NCI-H446 (cell line): ENCODE measurements at places on chromosomes 2 and 18.

DNA sequence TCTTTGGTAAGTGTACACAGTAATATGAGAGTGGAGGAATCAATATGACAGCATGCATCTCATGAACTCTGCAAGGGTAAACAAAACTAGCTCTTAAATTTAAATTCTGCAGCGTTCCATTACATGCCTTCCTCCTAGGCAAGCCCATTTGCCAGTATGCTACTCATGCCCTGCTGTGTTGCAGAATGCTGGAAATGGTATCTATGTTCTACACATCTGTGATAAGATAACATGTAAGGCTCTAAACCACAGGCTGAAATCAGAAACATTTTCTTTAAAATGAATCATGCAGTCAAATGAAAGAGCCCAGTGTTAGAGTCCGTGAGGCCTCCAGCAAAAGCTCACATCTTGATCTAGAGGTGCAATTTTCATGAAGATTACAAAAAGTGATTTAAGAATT lies 112.8 kb upstream of the FN1 start:
- DNase-seq: no peak

- DNase-seq: no peak
Measured at GRCh38 chr2:17482651-17483050, 35.6 kb downstream of the RAD51AP2 start.

DNA sequence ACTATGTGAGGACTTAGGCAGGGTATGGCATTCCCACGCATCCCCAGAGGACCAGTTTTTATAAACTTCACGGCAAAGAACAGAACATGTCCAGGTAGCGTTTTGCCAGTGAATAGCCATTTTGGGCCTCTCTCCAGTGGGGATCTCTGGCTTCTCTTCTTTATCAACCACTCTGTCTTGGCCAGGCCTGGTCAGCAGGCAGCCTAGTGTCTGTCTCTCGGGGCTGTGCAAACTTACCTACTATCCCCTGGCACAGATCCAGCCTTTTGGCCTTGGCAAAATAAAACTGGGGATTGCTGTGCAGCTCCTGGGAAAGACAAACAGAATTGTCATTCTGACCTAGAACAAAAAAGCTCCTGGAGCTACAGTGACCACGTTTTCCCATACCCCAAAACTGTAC lies 14.5 kb downstream of the CAPN14 start:
- no peak for DNase-seq

DNA sequence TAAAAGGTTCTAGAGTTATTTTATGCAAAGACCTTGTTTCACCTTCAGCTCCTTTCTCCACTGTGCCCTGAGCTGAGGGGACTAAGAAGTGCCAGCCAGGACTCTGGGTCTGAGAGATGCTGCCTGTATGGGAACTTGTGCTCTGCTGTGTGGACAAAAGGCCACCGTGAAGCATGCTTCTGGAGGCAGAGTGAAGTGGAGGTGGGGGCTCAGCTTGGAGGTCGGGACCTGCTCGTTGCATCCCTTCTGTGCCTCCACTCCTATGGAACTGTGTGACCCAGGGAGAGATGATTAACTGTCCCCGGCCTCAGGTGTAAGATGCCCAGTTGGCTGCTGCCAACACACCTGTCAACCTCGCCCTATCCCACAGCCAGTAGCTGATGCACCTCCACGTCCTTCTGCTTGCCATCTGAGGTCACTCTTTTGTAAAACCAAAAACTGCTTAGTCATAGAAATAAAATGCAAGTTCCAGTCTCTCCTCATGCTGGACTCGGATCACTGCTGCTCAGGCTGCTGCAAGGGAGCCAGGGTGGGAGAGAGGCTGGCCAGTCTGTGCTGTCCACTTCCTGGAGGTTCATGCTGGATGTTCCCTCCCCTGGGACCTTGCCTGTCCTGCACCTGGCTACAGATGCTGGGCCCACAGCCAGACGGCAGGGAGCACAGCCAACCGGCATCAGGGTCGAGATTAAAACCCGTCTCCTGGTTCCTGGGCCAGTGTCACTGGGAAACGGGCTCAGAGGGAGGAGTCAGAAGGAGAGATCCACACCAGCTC lies 113.2 kb downstream of the ACKR3 start:
- no peak for DNase-seq

DNA sequence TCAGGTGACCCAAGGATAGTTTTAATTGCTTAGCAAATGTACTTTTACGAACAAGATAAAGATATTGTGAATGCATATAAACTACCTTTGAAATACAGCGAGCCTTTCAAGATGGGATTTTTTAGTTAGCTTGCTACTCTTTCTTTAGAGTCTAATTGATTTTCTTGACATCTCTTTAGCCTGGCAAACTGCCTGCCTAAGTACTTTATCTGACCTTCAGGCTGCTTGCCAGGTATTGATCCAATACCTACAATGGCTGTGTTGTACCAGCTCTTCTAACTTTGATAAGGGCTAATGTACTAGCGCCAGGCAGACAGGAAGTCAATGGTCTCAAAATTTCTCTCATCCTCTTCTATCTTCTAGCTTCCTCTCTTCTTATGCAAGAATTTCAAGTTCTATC lies 414.4 kb upstream of the ACVR2A start:
- no peak for DNase-seq

- DNase-seq: no peak
Measured at GRCh38 chr18:46809145-46809544, 52.3 kb upstream of the ST8SIA5 start.

GRCh38 chr2:223723954-223724411 lies 113.4 kb downstream of the AP1S3 start:
- DNase-seq: no peak

DNA sequence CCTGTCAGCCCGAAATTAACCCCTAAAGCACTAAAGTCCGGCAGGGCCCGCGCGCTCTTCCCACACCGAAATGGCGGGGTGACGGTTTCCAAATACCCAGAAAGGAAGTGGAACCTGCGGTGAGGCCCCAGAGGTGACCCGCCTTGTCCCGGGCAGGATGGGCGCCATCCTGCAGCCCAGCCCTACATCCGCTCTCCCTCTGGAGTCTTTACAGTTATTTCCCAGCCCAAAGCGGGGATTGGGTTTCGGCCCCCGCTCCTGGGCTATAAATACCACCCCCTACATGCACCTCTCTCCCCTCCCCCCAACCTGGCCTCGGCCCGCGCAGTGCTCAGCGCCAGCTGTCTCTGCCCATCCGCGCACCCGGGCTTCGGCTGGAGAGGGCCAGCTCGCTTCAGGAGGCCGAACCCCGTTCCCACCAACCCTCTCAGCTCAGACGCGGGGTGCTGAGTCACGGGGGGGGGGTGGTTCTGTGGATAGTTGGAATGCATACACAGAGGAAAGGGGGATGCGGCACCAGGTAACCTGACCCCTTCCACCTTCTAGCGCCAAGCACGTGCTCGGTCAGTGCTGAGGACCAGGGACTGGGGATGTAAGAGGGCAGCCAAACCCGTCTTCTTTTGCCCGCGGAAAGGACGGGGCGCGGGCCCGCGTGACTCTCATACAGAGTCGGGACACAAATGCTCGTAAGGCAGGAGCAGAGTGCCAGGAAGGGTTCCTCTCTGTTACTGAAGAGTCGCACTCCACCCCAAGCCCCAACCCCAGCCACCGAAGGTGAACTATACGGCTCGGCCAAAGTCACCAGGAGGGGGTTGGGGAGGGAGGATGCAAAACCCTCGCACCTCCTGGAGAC lies at the start of gene TUBA4B:
Gene TUBA4B (plus strand): TSS at position 344 of the 853 bp plus-strand sequence. CDS start 165 bp downstream, at position 509.
- DNase-seq: no peak

DNA sequence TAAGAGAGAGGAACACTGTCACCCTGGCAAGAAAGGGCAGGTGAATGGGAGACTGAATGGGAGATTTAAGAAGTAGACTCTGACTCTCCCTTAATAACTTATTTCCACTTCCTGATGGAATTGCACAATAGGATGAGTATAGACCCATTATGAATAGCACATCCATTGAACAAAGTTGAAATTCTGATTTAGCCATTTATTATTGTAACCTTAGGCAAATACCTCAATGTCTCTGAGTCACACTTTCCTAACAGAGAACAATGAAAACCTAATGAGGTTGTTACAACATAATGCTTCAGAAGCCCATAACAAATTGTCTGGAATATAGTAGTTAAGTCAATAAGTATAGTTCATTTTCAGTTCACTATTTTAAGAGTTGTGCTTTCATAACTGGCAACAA lies 78.9 kb downstream of the NRXN1 start:
- no peak for DNase-seq

GRCh38 chr18:47522359-47522758 lies 270.9 kb upstream of the SKOR2 start:
- no peak for DNase-seq
